ENCODE measurements at places on chromosomes 4 and X. TPM values are rescaled to one million over a fixed set of nuclear protein-coding genes. Genes with fewer than 3 reads are reported as not detected.

- H3K4me1 ChIP-seq: no peaks in the 10 kb centered on the region
- no peak for DNase-seq
- no peak overlapping the region for H3K27ac ChIP-seq
- H3K4me3 ChIP-seq: no peak overlapping the region
Observed at GRCh38 chr4:81021981-81022380, 8.5 kb upstream of the BMP3 start.

DNA sequence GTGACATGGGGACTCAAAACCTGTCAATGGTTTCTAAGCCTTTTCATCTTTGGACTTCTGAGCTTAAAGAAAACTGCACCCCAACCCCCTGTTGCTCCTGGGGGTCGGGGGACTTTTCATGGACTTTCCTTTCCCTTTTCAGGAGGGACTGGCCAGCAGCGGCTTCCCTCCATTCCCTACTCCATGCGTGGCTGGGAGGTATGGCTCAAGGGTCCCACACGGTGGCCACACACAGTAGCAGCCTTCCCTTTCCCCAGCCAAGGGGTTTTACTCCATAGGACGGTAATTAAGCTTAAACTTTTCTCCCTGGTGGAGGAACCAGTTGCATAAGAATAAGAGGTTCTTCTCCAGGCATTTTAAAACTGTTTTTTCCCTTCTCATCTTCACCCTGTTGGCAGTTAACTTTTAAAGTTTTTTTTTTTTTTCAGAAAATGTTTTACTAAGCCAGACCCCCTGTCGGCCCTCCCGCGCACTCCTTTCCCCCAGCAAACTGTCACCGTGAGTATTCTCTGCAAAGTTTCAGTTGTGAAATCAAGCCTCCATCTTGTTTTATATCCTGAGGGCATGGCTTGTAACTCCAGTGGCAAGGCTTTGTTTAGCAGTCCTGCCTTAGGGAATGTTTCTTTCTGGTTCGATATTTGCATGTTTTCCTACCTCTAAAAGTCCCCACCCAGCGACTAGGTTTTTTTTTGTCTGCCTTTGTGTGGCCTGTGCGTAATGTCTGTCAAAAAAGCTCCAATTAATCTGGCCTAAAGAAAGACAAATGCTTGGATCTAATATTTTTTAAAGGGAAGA lies 325.7 kb downstream of the TLL1 start:
- H3K27ac ChIP-seq: no peak overlapping the region
- no peaks in the 10 kb centered on the region for H3K36me3 ChIP-seq
- H3K4me1 ChIP-seq: no peaks in the 10 kb centered on the region
- no peak for DNase-seq
- H3K4me3 ChIP-seq: no peak overlapping the region
- no peaks in the 10 kb centered on the region for H3K27me3 ChIP-seq

- H3K4me1 ChIP-seq: no peaks in the 10 kb centered on the region
- H3K27me3 ChIP-seq: no peaks in the 10 kb centered on the region
- no peak overlapping the region for H3K4me3 ChIP-seq
- H3K27ac ChIP-seq: no peak overlapping the region
Observed at GRCh38 chrX:131792356-131792749, 230.7 kb upstream of the STK26 start.

- H3K36me3 ChIP-seq: peaks cover 55% of the 10 kb centered on the region
- H3K4me1 ChIP-seq: peaks cover 17% of the 10 kb centered on the region
- no peak overlapping the region for H3K4me3 ChIP-seq
- H3K27ac ChIP-seq: no peak overlapping the region
- DNase-seq: no peak
Observed at GRCh38 chr4:67712650-67713528, 11.9 kb upstream of the UBA6 start.

- H3K36me3 ChIP-seq: peaks cover 3% of the 10 kb centered on the region
- peaks cover 85% of the 10 kb centered on the region for H3K4me1 ChIP-seq
- no peak for DNase-seq
- H3K4me3 ChIP-seq: no peak overlapping the region
Observed at GRCh38 chrX:129773649-129774458, 5.9 kb upstream of the SASH3 start.

GRCh38 chrX:68807818-68808217 lies 21.0 kb upstream of the EFNB1 start:
- H3K4me1 ChIP-seq: no peaks in the 10 kb centered on the region
- H3K4me3 ChIP-seq: no peak overlapping the region
- DNase-seq: no peak
- peaks cover 4% of the 10 kb centered on the region for H3K27me3 ChIP-seq
- H3K27ac ChIP-seq: no peak overlapping the region

The FHDC1 gene
- 0.05 TPM for total RNA-seq

- no peaks in the 10 kb centered on the region for H3K27me3 ChIP-seq
- no peaks in the 10 kb centered on the region for H3K36me3 ChIP-seq
- no peak for DNase-seq
- no peaks in the 10 kb centered on the region for H3K4me1 ChIP-seq
- no peak overlapping the region for H3K27ac ChIP-seq
- H3K4me3 ChIP-seq: no peak overlapping the region
Observed at GRCh38 chr4:46886711-46887110, 22.3 kb downstream of the COX7B2 start.

GRCh38 chr4:106659371-106659770 lies 290.8 kb upstream of the GIMD1 start:
- no peaks in the 10 kb centered on the region for H3K27me3 ChIP-seq
- no peaks in the 10 kb centered on the region for H3K36me3 ChIP-seq
- H3K4me1 ChIP-seq: no peaks in the 10 kb centered on the region
- no peak overlapping the region for H3K27ac ChIP-seq
- no peak for DNase-seq
- H3K4me3 ChIP-seq: no peak overlapping the region

DNA sequence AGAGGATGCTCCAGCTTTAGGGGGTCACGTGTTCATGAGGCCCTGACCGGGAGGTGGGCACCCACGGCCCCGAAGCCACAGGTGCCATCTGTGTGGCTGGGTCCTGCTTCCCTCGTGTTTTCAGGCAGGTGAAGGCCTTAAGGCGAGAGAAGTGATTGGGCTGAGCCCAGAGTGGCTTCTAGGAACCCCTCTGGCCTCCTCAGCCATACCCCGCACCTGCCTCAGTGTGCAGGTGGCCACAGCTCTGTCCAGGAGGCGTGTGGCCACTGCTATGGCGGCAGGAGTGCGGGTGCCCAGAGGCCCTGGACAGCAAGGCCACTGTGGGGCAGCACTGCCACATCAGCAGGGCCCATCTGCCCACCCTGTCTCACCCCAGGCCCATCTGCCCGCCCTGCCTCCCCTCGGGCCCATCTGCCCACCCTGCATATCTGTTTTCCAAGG lies 25.0 kb downstream of the NKX1-1 start:
- H3K4me3 ChIP-seq: no peak overlapping the region
- DNase-seq: no peak
- H3K27ac ChIP-seq: no peak overlapping the region
- H3K36me3 ChIP-seq: no peaks in the 10 kb centered on the region
- no peaks in the 10 kb centered on the region for H3K4me1 ChIP-seq
- H3K27me3 ChIP-seq: no peaks in the 10 kb centered on the region

DNA sequence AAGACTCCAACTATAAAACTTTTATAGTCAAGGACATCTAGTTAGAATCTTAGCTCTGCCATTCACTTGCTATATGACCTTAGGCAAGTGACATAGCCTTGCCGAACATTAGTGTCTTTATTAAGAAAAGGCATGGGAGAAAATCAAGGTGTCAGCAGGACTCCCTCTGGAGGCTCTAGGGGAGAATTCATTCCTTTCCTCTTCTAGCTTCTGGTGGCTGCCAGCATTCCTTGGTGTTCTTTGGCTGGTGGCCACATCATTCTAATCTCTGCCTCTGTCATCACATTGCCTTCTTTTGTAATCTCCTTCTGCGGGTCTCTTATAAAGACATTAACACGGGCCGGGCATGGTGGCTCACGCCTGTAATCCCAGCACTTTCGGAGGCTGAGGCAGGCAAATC lies 99.8 kb downstream of the PPP1R2C start:
- DNase-seq: no peak
- H3K27ac ChIP-seq: no peak overlapping the region
- no peak overlapping the region for H3K4me3 ChIP-seq

The SLC10A6 gene
- not detected for total RNA-seq

The SLC10A4 gene
- total RNA-seq: not detected

DNA sequence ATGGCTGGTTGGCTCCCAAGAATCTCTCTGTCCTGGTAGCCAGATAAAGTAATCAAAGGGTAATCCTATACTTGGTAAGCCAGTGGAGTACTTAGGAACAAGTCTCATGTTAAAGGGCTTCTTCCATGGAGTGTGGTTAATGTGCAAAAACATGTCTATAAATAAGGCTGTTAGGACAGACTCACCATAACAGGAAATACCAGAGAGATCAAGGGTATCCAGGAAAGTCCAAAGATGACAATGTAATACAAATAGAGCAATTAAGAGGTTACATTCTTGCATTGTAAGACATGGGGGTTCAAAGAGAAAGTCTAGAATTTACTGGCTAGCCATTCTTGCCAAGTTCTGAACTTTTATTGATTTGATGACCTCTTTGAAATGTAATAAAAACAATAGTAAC lies 61.9 kb upstream of the ZCCHC13 start:
- DNase-seq: no peak
- peaks cover 34% of the 10 kb centered on the region for H3K36me3 ChIP-seq
- no peak overlapping the region for H3K27ac ChIP-seq
- H3K4me1 ChIP-seq: no peaks in the 10 kb centered on the region

GRCh38 chrX:20529301-20529700 lies 262.6 kb upstream of the RPS6KA3 start:
- peaks cover 54% of the 10 kb centered on the region for H3K27me3 ChIP-seq
- no peak overlapping the region for H3K27ac ChIP-seq
- H3K4me3 ChIP-seq: no peak overlapping the region
- DNase-seq: no peak
- H3K4me1 ChIP-seq: peaks cover 11% of the 10 kb centered on the region
- H3K36me3 ChIP-seq: no peaks in the 10 kb centered on the region

All from activated CD4-positive, alpha-beta memory T cell treated with anti-CD3 and anti-CD28 coated beads, Interleukin-2, amount 10 ng/mL, durations not matched to agents 7 days and 5 days (primary cell).